ENCODE measurements at places on chromosomes 5 and 9.

GRCh38 chr9:71984403-71984802 lies 73.0 kb downstream of the C9orf85 start:
- peak; percentile 55 for DNase-seq

DNA sequence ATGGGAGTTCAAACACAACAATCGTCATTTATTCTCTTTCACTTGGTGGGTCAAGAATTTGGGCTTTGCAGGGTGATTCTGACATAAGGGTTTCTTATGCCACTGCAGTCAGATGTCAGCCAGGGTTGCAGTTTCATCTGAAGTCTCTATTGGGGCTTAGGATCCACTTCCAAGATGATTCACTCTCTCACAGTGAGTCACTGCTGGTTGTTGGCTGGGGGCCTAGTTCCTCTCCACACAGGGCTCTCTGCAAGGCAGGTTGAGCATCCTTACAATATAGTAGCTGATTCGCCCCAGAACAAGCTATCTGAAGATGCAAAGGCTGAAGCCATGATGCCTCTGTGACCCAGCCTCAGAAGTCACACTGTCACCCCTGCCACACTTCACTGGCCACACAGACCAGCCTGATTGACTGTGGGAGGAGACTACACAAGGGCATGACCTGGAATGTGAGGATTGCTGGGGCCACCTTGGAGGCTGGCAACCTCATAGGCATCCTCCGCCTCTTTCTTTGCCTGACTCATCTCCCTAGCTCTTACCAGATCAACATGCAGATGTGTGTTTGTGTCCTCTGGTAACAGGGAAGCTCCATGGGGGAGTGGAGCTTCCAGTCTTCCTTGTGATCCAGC lies 4.5 kb upstream of the CARD19 start:
- peak; percentile 85 for DNase-seq

- no peak for DNase-seq
Measured at GRCh38 chr5:133681896-133682295, 69.6 kb upstream of the FSTL4 start.

DNA sequence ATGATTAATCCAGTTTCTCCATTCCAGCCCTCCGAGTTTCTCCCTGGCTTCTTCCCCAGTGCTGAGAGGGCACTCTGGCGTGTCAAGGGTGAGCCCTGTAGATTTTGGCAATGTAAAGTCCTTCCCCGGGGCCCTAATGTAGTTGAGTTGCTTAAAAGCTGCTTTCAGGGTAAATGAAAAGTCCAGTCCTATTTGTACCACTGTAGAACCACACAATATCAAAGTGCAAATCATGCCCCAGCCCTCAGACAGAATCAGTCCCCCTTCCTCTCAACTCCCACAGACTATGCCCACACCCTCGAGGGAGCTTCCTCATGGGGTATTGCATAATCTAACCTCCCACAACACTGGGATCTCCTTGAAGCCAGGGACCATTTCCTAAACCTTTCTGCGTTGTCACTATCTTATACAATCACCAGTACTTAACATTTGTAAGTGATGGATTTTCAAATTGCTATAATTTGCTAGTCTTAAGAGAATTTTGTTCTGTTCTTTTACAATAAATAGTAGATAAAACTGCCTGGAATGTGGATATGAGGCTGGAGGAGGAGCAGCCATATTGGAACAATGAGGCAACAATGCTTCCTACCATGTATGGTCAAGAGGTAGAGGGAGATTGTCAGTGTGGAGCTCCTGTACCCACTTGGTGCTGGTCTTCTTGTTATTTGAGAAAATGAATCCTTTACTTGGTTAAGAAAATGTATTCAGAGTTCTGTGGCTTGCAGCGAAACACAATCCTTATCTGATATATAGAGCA lies 34.4 kb downstream of the ZNF366 start:
- DNase-seq = no peak

GRCh38 chr9:136244122-136244968 lies 1.3 kb downstream of the QSOX2 start:
- DNase-seq = no peak

DNA sequence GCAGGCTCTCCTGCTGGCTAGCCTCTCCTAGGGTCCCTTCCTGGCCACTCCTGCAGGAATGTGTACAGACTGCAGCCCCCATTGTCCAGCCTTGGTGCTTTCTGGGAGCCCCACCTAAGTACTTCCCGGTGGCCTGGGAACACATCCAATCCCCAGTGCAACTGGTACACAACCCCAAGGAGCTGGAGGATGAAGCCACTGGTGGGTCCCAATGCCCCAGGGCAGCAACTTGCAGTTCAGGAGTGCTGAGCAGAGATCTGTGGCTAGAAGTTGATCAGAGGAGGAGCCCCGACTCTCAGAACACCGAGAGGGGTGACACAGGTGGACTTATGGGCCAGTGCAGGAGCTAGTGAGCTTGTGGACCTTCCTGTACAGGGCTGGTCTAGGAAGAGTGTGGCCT lies 1093.7 kb upstream of the ACO1 start:
- no peak for DNase-seq

GRCh38 chr9:5072871-5073270 lies 87.8 kb downstream of the JAK2 start:
- no peak for DNase-seq

DNA sequence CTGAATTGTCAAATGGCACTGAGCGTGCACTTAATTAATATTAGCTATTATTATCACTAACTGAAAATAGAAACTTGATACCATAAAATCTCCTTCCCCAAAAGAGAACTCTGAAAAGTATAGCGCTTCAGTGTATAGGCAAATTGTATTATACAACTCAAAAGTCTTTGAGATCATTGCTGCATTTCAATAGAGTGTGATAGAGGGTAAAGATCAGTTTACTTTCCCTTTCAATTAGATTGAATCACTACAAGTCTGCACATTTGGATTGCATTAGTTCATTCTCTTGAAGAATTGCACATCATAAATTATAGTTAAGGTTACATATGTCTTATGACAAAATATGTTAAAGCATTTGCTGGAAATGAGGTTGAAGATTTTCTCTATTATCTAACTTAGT lies 13.4 kb upstream of the GRIN3A start:
- no peak for DNase-seq

DNA sequence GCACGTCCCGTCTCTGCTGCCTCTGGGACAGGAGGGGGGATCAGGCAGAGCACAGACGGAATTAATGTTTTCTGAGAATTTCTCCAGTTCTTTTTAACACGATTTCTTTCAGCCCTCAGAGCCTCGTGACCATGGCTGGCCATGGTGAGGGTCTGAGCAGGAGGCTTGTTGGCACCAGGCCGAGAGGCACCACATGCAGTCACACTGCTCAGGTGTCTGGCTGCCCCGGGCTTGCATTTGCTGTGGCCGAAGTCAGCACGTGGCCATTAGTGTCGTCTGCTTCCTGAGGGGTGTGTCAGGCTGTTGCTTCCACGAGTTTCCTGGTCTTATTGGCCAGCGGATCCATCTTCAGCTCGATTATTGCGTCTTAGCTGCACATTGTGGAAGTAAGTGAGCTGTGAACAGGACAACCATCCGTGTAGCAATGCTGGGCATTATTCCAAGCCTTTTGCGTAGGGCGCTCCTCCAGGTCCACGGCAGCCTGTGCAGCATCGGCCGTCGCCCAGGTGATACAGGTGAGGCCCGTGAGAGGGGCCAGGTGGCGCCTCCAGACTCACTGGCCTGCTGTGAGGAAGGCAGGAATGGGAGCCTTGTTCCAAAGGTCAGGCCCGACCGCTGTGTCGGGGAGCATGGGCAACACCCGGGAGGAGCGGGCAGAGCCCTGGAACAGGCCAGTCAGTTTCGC lies 114.2 kb upstream of the CACNA1B start:
- DNase-seq = no peak

GRCh38 chr5:91998774-91999173 lies 615.7 kb upstream of the ARRDC3 start:
- no peak for DNase-seq

DNA sequence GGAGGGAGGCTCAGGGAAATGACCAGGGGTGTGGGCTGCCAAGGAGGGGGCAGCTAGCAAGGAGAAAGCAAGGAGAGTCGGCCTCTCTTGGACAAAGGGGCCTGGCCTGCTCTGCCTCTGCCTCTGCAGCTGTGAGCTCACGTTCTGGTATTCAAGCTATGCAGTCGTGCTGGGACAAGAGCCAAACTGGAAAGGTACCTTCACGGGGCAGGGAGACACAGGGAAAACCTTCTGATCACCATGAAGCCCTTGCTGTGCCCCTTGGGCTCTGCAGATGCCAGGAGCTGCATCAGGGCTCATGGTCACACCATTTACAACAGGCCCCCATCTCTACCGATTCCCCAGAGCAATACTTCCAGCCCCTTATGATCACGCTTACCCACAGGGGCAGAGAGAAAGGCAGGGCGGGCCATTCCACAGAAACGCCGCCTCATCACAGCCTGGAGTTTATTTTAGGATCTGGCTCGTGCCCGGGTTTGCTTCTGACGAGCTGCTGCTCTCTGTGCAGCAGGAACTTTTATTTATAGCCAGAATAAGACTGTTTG lies 63.2 kb downstream of the PRRT1B start:
- DNase-seq = peak; percentile 86

GRCh38 chr5:115392611-115393010 lies 96.2 kb upstream of the CCDC112 start:
- no peak for DNase-seq

DNA sequence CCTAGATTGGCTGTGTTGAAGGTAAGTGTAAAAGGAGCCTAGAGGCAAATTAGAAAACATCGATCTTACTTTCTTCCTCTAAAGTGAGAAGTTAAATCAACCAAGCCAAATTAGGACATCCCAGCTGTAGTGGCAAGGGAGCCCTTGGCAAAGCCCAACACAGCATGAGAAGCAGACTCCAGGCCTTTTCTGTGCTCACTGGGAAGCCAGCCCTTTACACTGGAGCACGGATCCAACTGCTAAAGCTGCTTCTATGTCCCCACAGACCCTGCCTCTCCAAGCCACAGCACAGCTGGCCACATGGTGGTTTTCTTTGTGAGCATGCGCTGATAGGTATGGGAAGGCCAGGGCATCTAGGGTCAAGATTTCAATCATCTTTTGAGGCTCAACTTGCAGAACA lies 94.1 kb downstream of the APBA1 start:
- DNase-seq = no peak

- DNase-seq = no peak
Measured at GRCh38 chr5:100575815-100576214, 40.6 kb downstream of the FAM174A start.

DNA sequence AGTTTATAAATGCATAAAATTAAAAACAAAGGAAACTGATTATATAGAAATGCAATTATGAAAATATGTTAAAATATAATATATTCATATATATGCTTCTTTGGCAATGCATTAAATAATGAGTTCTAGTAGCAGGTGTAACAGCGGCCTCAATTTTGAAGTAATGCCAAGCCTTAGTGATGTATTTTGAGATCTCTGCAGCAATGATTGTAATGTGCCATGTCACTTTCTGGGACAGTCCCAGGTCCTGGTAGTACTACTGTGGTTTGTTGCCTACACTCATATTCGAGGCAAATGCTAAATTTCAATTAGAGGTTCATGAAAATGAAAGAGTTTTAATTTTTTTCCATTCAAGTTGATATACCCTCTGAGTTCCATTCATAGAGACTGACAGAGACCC lies 75.8 kb upstream of the ORM1 start:
- DNase-seq = no peak

DNA sequence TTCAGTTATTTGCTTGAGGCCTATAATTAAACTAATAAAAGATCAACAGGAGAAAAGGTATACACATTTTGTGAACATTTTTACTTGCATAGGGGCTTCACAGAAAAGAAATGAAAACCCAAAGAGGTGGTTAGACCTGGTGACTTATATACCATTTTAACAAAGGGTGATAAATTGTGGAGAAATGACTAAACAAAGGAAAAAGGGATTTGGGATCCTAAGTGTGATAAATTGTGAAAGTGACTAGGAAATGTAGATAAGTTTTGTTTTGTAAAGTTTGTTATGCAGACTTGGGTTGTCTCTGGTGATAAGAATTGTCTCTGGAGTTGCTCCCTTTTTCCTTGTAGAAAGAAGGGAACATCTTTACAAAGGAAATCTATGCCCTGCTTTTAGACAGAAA lies 86.1 kb upstream of the ZNF608 start:
- no peak for DNase-seq

DNA sequence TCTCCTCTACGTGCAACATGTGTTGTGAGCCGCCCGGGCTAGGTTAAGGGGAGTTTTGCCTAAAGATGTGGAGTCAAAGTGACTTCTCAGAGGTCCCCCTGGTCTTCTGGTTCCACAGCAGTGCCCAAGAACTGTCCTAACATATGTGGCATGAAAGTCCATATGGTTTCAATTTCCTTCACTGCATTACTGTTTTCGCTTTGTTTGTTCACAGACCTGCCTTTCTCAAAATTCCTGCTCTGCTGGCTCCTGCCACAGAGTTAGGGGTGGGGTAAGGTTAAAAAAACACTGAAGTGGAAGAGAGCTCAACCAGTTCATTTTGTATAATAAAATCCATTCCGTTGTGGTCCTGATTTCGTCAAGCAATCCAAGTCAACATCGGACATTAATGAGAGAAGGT lies 289.4 kb downstream of the DMAC1 start:
- no peak for DNase-seq

All from bronchial epithelial cell (primary cell).